ENCODE measurements at places on chromosomes 1 and 21.

GRCh38 chr1:85911742-85912141 is 203.5 kb upstream of the ZNHIT6 start:
- DNase-seq = no peak

- no peak for DNase-seq
Observed at GRCh38 chr1:157025385-157025784, 20.2 kb downstream of the ARHGEF11 start.

- peak; percentile 67 for DNase-seq
Observed at GRCh38 chr1:156582388-156583017, 3.0 kb downstream of the TTC24 start.

GRCh38 chr1:216325946-216326345 is 97.3 kb downstream of the USH2A start:
- DNase-seq = no peak

- DNase-seq = no peak
Observed at GRCh38 chr1:235646463-235646862, 3.1 kb downstream of the GNG4 start.

- DNase-seq = no peak
Observed at GRCh38 chr21:25183577-25183976, 423.7 kb downstream of the MRPL39 start.

- no peak for DNase-seq
Observed at GRCh38 chr1:200042119-200042551, 14.6 kb downstream of the NR5A2 start.

DNA sequence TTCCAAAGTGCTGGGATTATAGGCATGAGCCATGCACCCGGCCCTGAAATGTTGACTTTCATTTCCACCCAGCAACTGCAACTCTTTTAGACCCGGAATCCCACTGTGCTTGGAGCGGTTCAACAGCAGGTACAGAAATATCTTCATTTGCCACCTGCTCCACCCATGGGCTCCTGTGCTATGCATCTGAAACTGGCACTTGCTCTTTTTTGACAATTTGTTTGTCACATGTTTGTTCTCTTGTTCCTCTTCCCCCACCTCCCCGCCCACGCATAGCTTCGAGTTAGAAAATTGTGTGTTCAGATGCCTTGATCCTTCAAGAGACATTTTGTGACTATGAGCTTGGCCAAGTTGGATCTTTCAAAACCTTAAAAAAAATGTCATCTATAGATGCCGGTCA is 2.4 kb upstream of the IFNLR1 start:
- peak; percentile 77 for DNase-seq

GRCh38 chr1:197695961-197696360 is 79.3 kb downstream of the DENND1B start:
- DNase-seq = no peak

DNA sequence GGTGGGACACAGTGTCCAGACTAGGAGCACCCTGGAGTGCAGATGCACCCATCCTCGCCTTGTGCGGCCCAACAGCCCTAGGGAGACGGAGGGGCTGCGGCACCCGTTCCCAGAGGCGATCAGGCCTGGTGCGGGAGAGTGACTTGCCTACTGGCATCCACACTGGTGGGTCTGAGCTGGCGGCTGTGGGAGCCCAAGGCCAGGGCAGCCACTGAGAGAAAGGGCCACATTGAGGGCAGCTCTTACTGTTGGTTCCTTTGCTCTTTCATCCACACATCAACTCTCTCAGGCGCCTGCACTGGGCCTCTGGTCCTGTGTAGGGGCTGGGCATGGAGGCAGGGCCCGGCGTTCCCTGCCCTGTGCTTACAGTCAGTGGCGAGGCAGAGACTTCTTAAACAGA is 8.6 kb downstream of the PODN start:
- no peak for DNase-seq

DNA sequence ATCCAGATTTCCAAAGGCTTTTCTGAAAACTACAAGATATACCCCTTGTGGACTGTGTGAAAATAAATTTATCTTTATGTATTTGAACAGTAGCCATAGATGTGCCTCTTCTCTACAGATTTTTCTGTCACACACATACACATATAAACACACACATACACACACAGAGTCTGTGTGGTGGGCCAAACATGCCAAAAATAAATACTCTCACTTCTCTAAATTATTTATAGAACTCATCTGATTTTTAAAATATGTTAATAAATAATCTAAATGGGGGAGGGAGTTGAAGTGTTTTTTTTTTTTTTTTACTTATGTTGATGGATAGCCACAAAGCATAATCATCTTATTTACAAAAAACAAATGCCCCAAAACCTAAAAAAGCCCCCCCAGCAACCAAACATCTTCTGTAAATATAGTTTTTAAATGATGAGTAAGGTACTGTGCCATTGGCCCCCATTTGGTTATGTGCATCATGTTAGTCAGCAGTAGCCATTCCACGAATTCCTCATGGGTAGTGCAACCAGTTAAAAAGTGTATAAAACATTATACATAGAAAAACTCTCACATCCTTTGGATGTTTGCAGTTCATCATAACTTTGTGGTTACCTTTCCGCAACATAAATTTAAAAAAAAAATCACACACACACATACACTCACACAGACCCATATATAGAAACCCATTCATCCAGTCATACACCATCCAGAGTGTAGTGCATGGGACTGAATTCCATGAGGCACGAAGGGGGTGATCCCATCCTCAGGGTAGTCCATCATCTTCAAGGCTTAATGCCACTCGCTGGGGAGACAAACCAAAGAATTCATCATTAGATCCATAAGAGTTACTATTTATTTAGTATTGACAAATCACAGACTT is 8.2 kb upstream of the MAGOH start:
- no peak for DNase-seq

GRCh38 chr1:225567789-225568188 is 85.1 kb downstream of the ENAH start:
- no peak for DNase-seq

- DNase-seq = peak; percentile 83
Observed at GRCh38 chr1:54121482-54122134, 31.2 kb downstream of the CDCP2 start.

GRCh38 chr21:45348591-45349327 is 56.2 kb upstream of the COL18A1 start:
- no peak for DNase-seq

GRCh38 chr1:102190429-102190828 is 193.7 kb upstream of the OLFM3 start:
- DNase-seq = no peak

DNA sequence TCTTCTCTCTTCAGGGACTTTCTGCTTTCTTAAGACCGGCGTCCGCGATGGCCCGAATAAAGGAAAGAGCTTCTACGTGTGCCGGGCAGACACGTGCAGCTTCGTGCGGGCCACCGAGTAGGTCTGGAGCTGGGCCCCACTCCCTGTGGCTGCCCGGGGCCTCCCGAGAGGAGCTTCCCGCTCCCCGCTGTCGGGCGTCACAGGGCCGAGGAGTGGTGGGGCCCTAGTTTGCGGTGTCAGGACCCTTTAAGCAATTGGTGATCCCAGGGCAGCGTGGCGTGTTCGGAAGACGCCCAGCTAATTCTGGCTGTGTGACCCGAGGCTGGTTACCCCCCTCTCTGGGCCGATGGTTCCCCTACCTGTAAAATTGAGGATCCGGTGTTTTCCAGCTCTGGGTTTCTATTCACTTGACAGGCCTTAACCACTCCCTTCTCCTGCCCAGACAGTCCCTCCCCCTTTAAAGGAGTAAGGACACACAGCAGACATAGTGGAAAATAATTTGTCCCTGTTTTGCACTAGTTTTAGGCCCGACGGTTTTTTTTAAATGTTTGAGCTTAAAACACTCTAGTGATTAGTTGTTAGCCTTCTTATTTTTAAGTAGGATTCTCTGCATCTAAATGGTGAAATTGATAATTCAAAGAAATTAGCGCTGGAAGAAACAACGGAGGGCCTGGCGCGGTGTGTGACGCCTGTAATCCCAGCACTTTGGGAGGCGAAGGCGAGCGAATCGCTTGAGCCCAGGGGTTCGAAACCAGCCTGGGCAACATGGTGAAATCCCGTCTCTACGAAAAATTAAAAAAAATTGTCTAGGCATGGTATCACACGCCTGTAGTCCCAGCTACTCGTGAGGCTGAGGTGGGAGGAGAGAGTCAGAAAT is 553 bp downstream of the TTF2 start:
- peak; percentile 34 for DNase-seq

GRCh38 chr1:35931446-35932157 is 697 bp downstream of the AGO3 start:
- no peak for DNase-seq

DNA sequence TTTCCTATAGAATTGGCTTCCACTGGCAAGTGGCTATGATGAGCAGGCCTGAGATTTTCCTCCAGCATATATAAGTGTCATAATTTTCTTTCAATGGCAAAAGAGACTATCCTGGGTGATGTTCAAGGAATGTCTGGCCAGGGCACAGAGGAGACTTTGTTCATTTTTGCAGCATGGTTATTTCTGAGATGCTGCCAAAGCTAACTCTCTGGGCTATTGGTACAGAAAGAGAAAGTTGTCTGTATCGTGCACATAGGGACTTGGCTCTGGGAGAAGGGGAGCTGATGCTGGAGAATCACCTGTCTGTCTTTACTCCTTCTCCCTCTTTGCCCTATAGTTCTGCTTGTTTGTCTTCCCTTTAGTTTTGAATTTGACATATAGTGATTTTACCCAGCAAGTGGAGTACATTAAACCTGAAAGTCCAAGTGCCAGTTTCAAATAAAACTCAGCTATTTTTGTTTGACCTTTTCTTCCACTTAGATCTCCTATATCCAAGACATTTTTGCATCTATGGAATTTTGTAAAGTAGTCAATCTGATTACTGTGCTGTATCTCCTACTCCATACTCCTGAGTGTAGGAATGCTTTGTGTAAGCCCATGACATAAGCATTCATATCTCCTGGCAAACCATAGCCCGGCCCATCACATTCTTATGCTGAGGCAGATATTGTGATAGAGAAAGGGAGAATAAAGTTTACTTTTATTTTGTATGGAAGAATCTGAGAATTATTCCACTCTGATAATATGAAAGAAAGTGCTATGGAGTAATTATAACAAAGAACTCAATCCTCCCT is 3.9 kb downstream of the FNDC7 start:
- no peak for DNase-seq

DNA sequence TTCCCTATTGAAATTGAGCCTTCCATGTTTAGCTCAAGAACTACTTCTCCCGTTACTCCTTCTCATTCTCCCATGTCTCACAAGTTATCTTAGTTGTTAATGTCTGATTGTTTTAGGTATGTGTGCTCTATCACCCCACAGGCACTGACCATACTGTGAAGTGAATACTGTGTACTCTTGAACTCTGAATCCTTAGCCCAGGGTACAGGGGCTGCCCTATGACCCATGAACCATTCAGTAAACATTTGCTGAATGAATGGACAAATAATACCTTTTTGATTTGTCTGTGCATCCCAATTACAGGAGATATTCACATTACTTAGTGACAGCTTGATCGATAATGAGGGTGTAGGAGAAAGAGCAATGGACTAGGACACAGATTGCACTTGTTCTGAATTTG is 169.4 kb upstream of the BEND5 start:
- no peak for DNase-seq

GRCh38 chr1:204325944-204326343 is 33.8 kb downstream of the PLEKHA6 start:
- no peak for DNase-seq

DNA sequence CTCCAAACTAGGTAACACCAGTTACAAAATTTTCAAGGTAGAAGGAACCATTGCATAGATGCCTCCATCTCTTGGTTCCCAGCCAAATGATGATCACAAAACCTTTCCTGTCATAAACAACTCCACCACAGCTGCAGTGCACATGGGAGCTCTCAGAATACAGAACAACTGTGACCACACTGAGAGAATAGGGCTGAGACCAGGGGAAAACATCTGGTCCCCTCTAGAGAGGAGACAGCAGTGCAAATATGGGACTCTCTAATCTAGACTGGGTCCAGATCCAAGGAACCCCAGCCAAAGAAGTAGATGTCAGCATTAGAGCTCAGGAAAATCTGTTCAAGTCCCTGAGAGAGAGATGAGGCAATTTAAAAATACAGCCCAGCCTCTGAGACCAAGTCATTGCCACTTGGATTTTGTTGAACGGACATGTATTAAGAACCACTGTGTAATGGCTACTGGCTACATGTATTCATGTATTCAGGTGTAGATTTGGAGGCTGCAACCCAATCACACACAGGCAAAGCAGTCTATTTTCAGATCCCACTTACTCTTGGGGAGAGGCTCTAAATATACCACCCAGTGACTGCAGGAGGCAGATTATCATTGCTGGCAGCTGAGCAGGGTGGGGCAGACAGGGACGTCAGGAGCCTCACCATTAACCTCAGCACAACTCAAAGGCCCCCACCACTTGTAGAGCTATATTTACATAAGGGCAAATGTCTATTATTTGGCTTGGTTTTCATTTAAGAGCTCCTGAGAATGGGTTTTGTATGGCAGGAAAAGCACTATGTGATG is 7.6 kb upstream of the RXRG start:
- no peak for DNase-seq

DNA sequence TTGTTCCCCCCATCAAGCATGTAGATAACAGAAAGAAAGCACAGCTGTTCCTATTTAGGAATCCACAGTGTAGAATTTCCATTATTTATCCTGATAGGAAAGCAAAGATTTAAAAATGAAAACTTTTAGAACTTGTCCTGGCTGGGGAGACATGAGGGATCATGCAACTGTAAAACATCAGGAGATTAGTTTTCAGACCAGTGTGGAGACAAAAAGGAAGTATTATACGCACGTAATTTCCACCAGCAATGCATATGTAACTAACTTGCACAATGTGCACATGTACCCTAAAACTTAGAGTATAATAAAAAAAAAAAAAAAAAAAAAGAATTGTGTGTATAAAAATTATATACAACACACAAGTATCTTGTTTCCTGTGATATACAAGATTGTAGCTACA is 172.4 kb downstream of the NEGR1 start:
- DNase-seq = no peak

DNA sequence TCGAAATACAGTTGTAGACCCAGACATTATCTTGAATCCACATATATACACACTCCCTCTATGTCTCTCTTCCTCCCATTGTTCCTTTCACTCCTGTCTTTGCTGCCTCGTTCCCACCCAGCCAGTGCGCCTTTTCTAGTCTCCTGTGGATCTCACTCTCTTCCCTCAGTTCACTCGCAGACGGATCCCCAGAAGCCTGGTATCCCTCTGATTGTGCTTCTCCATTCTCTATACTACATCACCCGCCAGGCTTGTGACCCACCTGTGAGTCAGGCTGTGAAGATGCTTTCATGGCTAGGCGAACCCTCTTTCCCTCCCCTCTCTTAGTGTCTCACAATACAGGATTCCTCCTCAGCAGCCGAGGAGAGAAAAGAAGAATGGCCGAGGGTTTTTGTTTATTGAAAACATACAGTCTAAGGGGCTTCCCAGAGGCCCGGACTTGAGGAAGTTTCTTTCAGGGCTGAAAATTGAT is 1.5 kb downstream of the HCN3 start:
- DNase-seq = no peak
